ENCODE measurements at places on chromosomes 5 and 9. TPM values are rescaled to one million over a fixed set of nuclear protein-coding genes. Genes with fewer than 3 reads are reported as not detected.

DNA sequence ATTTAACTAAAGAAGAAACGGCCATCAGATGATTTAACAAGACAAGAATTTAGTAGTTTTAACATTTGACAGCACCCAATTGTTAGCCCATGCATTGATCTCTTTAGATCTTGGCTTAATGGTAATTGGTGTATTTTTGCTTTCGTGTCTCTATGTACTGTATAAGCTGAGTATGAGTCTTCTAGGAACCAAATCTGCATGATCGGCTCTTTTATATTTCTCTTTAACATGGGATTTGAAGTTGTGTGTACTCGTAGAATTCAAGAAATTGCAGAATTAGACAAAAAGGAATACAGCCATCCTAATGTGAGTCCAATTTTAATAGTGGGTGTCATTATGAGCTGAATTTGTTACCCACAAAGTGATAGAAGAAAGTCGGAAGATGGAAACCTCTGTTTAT lies 438.9 kb upstream of the WWC1 start:
- DNase-seq, result no peak

GRCh38 chr5:151180291-151180690 lies 22.7 kb upstream of the ANXA6 start:
- DNase-seq, result no peak

DNA sequence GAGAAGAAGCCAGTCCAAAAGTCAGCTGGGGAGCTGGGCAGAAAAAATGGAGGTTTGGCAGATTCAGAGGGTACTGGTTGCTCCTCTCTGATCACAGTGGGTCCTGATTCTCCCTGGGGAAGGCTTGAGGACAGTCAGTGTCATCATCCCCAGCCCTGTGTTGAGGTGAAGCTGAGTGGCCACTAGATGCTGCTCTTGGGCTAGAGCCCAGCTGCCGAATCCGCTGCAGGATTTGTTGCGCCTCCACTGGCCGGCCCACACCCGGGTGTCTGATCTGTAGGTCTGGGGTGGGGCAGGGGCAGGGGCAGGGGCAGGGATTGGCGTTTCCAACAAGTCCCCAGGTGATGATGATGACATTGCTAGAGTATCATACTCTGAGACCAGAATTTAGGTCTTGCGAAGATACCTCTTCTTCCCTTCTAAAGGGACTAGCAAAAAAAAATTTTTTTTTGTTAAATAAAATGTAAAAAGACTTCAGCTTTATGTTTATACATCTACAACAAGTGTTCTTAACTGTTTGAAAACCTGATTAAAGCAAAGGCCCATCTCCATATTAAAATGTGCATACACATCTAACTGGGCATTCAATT lies 106.8 kb downstream of the PDE6A start:
- DNase-seq, result peak; percentile 68

Gene COL23A1
- total RNA-seq, result 4.4 TPM

Gene PHF2
- 33.6 TPM for total RNA-seq

Gene OXCT1
- 17.3 TPM for total RNA-seq

- no peak for DNase-seq
Measured at GRCh38 chr9:126442636-126443035, 116.0 kb downstream of the MVB12B start.
